ENCODE measurements at places on chromosomes 7 and 10.

DNA sequence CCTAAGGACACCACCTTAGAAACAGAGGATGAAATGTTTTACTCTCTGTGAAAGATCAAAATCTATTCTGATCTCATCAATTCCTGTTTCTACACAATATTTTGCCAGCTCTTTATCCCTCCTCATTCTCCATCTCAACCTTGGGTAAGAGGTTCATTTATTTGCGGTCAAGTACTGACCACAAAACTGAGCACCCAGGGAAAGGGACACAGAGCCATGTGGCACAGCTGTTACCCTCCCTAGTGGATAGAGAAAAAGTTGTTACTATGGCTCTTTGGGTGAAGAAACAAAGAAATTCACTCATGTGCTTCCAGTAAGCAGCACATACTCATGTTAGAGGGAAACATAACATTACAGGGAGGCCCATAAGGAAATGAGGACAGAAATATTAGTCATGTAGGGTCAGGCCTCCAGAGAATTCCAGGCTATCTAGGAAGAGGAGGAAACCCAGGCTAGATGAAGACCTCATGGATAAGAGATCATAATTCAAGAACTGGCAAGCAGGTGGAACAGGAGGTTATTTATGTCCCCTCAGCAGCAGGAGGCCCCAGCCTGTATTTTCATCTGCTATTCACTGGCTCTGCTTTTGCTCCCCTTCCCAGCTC lies 114.5 kb downstream of the ATE1 start:
- no peak for DNase-seq

DNA sequence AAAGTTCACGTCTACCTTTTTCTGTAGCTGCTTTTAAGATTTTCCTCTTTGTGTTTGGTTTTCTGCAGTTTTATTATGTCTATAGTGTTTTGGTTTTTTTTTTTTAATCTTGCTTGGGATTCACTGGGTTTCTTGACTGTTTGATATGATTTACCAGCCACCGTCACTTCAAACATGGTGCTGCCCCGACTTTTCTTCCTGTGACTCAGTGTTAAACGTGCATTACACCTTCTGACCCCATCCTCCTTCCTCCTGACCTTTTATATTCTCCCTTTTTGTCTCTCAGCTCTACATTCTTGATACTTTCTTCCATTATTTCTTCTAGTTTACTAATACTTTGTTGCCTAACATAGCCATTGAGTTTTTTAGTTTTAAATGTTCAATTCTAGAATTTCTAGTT lies 61.5 kb downstream of the GNA12 start:
- no peak for DNase-seq

DNA sequence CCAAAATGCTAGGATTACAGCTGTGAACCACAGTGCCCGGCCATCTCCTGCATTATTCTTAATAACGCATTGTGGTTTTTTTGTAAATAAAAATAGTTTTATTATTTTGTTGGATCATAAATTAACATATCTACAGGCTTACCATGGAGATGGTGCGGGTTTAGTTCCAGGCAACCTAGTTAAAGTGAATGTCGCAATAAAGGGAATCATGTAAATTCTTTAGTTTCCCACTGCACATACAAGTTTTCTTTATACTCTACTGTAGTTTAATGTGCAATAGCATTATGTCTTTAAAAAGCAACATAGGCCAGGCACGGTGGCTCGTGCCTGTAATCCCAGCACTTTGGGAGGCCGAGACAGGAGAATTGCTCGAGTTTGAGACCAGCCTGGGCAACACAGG lies 2.4 kb downstream of the PRKRIP1 start:
- no peak for DNase-seq

DNA sequence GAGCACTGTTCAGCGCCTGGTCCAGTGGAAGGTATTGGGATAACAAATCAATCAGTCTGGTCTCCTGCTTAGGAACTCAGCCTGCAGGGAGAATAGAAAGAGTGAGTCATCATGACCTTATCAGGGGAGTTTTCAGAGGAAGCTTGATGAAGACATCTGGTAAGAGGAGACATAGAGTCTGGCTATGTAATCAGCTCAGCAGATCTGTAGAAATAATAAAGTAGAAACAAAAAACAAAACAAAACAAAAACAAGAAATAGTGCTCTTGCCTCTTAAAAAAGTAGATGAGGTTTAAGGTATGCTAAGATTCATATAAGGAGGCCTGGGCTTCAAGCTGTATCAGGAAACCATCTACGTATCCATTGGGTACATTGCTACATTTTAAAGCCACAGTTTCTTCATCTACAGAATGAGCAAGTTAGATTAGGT lies 14.4 kb downstream of the TAS2R41 start:
- no peak for DNase-seq

GRCh38 chr10:61406242-61406641 lies 46.9 kb downstream of the TMEM26 start:
- no peak for DNase-seq

DNA sequence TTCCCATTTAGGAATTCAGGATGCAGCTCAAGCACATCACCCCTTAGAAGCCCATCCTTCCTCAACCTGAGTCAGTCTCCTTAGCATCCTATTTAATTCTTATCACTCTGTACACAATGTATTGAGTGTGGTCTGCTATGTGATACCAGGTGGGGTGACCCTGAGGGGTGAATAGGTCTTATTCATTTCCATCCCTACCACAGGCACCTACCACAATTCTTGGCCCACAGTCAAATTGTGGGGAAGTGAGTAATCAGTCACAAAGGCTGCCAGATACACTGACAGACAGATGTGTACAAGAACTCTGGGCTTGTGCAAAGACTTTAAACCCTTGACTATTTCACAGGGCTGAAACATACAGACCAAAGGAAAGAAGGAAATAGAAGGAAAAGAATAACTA lies 560.5 kb downstream of the PARD3 start:
- DNase-seq, result no peak

GRCh38 chr10:92567952-92568600 lies 5.8 kb downstream of the IDE start:
- no peak for DNase-seq

DNA sequence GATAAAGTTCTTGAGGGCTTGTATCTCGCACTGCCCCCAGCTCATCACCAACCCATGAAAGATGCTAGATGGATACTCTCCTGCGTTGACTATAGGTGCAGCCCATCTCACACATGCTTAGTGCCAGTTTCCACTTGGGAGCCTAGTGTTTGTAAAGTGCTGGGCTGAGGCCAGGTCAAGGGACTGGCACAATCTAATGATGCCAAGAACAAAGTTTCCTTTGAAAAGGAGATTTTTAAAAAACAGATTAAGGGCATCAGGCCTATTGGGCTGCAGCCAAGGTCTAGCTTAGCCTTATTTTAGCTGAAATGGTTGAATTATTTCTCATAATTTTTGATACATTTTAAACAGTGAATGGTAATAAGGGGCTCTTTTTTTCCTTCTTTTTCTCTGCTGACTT lies 259.0 kb downstream of the ADRA2A start:
- no peak for DNase-seq

DNA sequence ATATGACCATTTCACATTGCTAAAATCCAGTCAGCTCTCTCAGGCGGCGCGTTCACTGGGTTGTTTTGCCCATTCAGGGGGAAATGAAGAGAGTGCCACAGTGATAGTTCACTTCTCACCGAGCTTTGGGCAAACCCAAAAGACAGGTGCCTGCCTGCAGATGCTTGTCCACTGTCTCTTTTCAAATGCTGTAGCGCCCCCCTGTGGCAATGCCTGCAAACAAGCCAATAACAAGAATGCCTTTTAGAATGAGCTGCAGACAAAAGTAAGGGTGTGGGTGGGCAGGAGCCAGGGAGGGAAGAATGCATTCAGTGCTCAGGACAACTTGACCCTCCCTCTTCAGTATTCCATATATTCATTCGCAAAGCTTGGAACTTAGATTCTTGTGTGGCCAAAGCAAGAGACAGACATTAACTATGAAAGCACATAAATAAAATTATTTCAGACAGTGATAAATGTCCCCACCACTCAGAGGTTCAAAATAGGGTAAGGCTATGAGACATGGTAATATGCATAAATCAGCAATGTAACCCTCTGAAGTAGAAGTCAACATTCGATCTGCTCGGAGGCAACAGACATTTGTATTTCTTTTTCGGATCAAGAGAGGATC lies 86.9 kb downstream of the JAZF1 start:
- DNase-seq, result no peak

GRCh38 chr7:80536426-80536825 lies 24.6 kb upstream of the GNAT3 start:
- DNase-seq, result no peak

DNA sequence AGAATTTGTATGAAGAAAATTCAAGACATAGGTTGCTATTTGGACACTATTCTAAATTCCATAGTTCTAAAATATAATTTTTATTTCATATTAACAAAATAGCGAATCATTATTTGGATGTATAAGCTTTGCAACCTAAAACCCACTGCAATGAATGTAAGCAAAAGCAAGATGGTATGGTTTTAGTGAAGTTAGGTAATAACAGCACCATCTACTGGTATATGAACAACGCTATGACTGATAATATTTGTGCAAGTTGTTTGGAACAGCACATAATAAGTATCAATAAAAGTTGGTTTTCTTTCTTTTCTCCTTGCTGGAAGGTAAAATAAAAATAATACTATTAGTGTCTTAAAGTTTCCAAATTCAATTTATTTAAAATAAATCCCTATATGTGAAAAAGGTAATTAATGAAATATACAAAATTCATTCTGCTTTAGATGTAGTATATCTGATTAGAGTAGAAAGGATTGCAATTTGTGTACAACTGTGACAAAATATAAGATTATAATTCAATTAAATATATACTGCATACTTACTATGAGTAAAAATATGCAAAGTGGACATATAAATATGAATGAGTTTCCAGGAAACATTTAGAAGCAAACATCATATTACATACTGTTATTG lies 79.0 kb upstream of the LSM8 start:
- no peak for DNase-seq

DNA sequence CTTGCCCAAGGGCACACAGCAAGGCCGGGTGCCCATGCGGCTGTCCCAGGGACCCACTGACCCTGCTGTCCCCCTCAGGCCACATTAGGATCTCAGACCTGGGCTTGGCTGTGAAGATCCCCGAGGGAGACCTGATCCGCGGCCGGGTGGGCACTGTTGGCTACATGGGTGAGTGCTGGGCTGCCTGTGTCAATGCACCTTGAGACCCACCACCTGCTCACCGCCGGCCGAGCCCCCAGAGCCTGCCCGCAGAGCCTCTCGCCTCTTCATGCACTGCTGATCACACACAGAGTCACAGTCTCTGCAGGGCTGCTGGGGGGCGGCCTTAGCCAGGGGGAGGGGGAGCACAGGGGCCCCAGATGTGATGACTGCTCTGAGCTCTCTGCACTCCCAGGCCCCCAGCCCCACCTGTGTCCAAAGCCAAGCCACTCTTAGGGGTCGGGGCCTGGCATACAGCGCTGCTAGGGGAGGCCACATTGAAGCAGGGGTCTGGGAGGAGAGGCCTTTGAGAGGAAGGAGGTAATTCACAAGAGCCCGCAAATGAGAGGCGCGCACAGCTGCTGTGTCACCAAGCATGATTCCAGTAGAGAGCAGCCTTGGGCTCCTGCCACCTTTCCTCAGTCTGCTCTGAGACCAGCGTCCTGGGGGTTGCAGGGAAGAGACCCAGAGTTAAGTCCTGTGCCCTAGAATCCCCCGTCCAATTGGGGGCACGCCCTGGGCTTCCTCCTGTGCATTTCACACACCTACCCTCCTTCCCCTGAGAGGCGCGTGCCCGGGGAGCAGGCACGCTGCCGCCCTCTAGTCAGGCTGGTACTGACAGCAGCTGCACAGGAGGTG lies 100.4 kb downstream of the RGS10 start:
- no peak for DNase-seq

DNA sequence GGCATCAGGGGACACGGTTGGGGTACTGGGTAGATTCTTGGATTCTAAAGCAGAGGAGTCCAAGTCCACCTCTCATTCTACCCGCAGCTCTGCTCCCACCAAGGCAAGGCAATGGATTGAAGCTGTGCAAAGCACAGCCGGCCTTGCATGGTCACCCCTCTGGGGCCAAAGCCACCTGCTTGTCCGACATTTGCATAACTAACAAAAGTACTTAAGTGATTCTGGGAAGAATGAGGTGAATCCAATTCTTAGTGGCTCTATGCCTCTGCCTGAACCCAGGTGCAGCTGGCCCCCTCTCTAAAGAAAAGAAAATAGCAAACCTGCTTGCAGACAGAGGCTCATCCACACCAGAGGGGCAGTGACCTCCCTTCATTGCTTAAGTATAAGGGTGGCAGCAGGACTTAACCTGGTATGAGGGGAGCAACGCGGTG lies 10.7 kb upstream of the COBL start:
- DNase-seq, result no peak

DNA sequence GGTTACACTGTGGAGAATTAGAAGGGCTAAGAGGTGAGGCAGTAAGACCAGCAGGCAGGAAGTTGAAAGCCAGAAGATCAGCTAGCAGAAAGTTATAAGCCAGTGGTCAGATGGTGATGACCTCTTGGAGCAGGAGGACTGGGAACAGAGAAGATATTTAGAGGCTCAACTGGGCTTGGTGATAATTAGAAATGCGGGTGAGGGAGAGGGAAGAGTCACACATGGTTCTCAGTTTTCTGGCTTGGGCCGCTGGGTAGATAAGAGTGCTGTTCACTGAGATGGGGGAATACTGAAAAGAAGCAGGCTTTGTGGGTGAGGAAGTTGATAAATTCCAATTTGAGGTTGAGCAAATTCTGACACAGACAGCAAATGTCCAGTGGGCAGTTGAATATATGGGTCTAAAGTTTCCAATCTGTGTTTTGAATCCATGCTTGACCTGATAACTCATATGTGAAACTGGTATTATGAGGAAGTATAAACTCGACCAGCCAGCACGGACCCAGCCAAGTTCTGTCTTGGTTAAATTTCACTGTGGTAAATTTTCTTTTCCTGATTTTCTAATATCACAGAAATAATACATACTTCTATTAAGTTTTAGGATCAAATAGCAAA lies 22.7 kb downstream of the LSMEM1 start:
- no peak for DNase-seq

GRCh38 chr7:54559401-54559800 lies 17.2 kb downstream of the VSTM2A start:
- DNase-seq, result no peak

- DNase-seq, result no peak
Measured at GRCh38 chr10:91797048-91797690, 1.1 kb upstream of the TNKS2 start.

DNA sequence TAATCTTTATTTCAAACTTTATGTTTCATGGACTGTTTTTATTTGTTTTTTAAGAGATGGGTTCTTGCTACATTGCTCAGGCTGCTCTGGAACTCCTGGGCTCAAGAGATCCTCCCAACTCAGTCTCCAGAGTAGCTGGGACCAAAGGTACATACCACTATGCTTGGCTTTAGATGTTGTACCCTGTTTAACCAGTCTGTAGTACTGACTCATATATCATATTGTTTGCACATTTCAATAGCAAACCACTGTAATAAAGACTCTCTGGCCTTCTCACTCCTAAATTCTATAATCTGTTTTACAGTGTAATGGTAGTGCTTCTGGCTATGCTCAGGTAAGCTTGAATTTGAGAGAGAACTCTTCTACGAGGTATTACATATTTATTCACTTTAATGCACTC lies 413.6 kb upstream of the PCDH15 start:
- DNase-seq, result no peak

DNA sequence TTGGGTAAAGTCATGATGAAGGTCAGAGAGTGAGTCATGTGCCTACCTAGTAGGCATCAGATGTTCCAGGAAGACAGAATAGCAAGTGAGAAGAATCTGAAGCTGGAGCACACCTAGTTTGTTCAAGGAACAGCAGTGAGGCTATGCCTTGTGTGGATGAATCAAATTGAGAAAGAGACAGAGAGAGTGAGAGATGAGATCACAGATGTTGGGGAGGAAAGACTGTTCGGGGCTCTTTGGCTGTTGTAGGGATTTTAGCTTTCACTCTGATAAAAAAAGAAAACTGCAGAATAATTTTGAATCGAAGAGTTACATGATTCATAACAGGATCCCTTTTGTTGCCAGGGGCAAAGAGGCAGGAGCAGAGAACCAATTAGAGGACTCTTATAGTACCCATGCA lies 6.3 kb downstream of the LIPF start:
- DNase-seq, result no peak

Measured in urinary bladder (tissue), 4 donors.